ENCODE measurements at places on chromosomes 16 and 17.

GRCh38 chr16:50722960-50723359 is 18.9 kb upstream of the CYLD start:
- no peak for DNase-seq

GRCh38 chr16:85543536-85543935 is 69.6 kb upstream of the GSE1 start:
- DNase-seq, result no peak

- DNase-seq, result no peak
These were observed 2.4 kb downstream of the NDRG4 start for GRCh38 chr16:58502217-58502921.

GRCh38 chr17:44637066-44637465 is 19.2 kb upstream of the MEIOC start:
- no peak for DNase-seq

DNA sequence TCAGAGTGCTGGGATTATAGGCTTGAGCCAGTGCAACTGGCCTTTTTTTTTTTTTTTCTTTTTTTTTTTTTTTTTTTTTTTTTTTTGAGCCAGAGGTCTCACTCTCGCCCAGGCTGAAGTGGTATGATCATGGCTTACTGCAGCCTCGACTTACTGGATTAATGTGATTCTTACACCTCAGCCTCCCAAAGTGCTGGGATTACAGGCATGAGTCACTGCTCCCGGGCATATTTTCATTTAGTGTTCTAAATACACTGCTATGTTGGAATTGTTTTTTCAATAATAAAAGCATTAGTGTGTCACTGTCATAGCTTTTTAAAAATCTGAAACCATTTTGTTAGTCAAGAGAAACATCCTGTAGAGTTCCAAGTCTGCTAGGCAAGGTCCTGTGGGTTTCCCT is 40.3 kb downstream of the NDE1 start:
- DNase-seq, result no peak

GRCh38 chr17:71338396-71338795 is 782.4 kb upstream of the SOX9 start:
- DNase-seq, result no peak

- no peak for DNase-seq
These were observed 11.6 kb downstream of the TOM1L2 start for GRCh38 chr17:17960500-17961030.

GRCh38 chr16:57559072-57559790 is 16.8 kb downstream of the ADGRG5 start:
- DNase-seq, result no peak

DNA sequence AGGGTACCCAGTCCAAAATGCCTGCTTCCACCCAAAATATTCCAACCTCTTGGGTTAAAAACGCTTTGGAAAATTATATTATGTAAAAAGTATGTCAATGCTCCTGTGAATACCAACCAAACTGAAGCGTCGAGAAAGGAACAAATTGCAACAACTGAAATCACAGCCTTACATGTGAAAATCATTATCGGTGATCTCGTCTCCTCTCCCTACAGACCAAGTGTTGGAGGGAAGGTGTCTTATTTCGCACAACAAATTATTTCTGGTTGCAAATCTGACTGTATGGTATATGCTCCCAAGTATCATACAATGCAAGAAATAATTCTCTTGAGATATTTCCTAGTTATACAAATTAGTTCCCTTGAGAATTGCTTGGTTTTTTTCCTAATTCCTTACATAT is 89.3 kb upstream of the CDYL2 start:
- DNase-seq, result no peak

DNA sequence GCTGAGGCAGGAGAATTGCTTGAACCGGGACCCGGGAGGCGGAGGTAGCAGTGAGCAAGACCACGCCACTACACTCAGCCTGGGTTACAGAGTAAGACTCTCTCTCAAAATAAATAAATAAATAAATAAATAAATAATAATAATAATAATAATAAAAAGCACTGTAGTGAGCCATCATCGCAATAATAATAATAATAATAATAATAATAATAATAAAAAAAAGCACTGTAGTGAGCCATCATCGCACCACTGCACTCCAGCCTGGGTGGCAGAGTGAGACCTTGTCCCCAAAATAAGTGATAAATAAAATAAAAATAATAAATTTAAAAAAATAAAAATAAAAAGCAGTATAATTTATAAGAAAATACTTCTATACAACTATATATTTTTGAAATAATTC is 40.3 kb downstream of the SMURF2 start:
- no peak for DNase-seq

DNA sequence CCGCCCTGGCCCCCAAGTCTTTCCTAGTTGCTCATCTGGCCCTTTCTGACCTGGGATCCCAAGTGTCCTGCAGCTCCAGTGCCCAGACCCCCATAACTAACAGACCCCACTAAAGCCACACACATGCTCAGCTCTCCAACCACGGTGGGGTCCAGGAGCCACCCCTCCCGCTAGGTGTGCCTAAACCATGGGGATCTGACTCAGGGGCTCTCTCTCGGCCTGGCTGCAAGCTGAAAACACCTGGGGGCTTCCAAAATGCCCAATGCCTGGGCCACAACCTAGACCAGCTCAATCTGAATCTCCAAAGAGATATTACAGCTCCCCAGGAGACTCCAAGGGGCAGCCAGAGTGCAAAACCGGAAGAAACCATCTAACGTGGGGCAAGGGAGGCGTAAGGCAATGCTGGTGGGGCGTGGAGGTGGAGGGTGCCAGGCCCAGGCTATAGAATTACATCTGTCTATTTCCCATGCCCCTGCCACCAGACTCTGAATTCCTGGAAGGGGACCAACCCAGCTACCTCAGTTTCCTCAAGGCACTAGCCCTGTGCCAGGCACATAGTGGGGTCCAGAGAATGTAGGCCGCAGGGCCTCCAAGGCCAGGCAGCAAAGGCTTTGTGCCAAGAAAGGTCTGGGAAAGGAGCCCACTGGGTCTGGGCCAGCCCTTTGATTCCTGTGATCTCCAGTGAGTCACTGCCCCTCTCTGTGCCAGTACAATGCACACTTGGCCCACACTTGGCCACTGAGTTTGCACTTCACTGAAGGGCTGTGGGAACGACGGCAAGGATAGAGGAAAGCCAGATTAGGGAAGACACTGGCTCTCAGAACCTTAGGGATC is 3.3 kb downstream of the CD2BP2 start:
- DNase-seq, result peak; percentile 19

DNA sequence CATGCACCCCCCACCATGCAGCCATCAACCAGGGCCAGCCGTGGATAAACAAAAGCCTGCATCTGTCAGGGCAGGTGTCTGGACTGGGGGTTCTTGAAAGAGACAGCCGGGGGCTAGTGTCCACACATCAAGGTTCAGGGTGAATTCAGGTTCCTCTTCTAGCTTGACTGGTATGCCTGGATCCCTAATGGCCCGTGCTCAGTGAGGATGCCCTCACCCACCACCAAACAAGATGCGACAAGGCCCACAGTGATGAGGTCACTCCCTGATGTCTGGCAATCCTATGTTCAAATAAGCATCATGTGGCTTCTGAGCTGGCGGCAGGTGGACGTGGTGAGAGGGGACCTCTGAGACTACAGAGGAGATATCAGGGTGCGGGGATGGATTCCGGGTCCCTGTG is 64.6 kb downstream of the GOSR1 start:
- no peak for DNase-seq

GRCh38 chr17:82030470-82031302 is 792 bp upstream of the RAC3 start:
- DNase-seq, result peak; percentile 88

DNA sequence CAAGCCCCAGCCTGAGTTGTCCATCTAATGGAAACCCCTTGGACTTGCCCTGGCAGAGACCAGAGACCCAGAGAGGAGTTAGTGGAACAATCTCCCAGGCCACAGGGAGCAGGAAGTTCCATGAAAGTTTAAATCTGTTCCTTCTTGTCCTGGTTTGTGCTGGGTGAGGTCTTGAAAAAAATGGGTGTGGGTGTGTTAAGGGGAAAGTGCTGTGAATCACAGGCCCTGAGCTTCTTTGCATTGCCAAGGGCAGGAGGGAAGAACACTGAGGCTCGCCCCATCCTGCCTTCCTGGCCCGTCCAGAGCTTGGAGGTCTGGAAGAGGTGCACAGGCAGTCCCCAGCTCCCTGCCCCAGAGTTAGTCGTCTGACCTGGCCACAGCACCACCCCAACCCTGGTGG is 2.3 kb downstream of the ADORA2B start:
- DNase-seq, result peak; percentile 56

GRCh38 chr17:6094926-6095325 is 24.7 kb downstream of the WSCD1 start:
- no peak for DNase-seq

- no peak for DNase-seq
These were observed 320.1 kb downstream of the SLC39A11 start for GRCh38 chr17:72772331-72772821.

DNA sequence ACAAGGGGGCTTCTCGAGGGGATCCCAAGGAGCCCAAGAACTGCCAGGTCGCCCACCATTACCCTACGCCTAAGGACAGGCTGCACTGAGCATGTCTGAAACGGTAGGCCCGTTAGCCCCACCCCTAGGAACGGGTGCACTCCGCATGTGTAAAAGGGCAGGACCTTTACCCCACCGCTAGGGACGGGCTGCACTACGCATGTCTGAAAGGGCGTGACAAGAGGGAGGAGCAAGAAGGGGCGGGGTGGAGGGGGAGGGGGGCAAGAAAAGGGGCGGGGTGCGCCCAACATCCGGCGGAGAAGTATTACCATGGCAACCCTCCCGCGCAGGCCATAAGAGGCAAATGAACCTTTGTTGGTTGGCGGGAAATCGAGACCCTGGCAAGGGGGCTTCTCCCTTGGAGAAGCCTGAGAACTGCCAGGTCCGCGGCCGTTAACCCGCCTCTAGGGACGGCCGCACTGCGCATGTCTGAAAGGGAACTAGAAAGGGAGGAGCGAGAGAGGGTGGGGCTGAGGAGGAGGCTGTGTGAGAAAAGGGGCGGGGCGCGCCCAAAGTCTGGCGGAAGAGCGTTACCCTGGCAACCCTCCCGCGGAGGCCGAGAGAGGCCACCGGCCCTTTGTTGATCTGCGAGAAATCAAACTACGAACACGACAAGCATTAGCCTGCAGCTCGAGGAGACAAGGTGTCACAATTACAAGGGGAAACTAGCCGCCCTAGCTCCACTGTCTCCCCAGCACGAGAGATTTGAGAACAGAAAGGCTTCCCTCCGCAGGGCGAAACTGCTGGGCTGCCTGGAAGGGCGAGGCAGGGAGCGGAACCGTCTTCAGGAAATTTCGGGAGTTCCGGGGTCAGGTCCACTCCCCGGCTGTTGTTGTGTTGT is 2046.8 kb downstream of the TP53TG3F start:
- no peak for DNase-seq

GRCh38 chr16:63943566-63943965 is 1178.3 kb downstream of the CDH11 start:
- no peak for DNase-seq

DNA sequence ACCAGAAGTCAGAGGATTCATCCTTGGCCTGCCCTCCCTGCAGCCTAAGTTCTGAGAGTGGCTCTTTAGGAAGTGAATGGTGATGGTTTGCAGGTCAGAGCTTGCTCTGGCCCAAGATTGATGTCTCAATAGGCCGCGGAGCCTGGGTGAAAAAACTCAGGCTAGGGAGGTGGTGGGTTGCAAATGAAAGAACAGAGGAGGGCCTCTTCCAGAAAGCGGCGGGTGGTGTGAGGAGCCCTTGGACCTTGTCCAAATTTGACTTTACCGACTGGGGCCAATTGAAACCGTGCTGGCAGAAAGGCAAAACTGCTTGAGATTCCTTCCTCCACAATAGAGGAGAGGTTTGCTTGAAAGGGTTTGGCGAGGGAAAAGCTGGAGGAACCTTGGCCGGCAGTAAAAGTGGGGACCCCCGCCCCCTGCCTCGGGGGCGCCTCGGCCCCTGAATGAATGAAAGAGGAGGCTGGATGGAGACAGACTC is 331.3 kb downstream of the SEC14L1 start:
- DNase-seq, result no peak

GRCh38 chr16:88331989-88332920 is 50.5 kb upstream of the ZNF469 start:
- DNase-seq, result peak; percentile 63

GRCh38 chr16:1614456-1615102 is 2.4 kb downstream of the CRAMP1 start:
- peak; percentile 44 for DNase-seq

GRCh38 chr16:57411362-57411976 is 6.9 kb downstream of the CCL17 start:
- no peak for DNase-seq

GRCh38 chr16:57081744-57082143 is 10.6 kb upstream of the CPNE2 start:
- no peak for DNase-seq

- no peak for DNase-seq
These were observed 26.4 kb upstream of the CACNG1 start for GRCh38 chr17:67017910-67018309.

DNA sequence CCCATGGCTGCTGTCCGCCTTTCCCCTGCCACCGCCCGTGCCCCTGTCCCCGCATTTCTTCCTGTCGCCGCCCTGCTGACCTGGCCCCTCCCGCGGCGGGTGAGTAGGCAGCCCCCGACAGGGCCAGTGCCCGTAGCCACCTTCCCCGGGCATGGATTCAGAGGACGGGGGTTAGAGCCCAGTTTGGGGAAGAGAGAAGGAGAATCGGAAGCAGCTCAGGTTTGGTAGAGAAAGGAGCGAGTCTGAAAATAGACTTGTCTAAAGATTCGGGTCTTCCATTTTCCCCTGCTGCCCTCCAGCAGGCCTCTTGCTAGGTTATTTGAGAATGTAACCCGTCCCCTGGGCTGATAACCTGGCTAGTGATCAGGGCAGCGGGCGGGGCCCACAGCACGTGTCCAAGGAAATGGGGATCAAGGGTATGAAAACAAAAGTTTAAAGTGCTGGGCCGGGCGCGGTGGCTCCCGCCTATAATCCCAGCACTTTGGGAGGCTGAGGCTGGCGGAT is 7.9 kb upstream of the CLDN9 start:
- DNase-seq, result peak; percentile 51

GRCh38 chr17:16140854-16141253 is 74.5 kb downstream of the NCOR1 start:
- DNase-seq, result no peak

- no peak for DNase-seq
These were observed 44.2 kb downstream of the BEAN1 start for GRCh38 chr16:66471264-66471663.

GRCh38 chr17:78044280-78044835 is 84.2 kb downstream of the TMC6 start:
- DNase-seq, result peak; percentile 14

GRCh38 chr16:64167936-64168335 is 953.9 kb downstream of the CDH11 start:
- no peak for DNase-seq

GRCh38 chr16:1839554-1839953 is 12.5 kb downstream of the FAHD1 start:
- DNase-seq, result peak; percentile 19

Measured in RKO (cell line).